Activated T-cell treated with anti-CD3 and anti-CD28 coated beads, Interleukin-2, amount 50 U/mL, for 24 hours (primary cell): ENCODE measurements at places on chromosomes 16 and 17.
A peak's percentile ranks its signal among the peaks of the same experiment; 100 is the strongest.

- no peak for DNase-seq
Measured at GRCh38 chr16:24217461-24217860, 38.7 kb upstream of the CACNG3 start.

GRCh38 chr17:43640491-43641252 is 21.1 kb downstream of the MEOX1 start:
- no peak for DNase-seq

DNA sequence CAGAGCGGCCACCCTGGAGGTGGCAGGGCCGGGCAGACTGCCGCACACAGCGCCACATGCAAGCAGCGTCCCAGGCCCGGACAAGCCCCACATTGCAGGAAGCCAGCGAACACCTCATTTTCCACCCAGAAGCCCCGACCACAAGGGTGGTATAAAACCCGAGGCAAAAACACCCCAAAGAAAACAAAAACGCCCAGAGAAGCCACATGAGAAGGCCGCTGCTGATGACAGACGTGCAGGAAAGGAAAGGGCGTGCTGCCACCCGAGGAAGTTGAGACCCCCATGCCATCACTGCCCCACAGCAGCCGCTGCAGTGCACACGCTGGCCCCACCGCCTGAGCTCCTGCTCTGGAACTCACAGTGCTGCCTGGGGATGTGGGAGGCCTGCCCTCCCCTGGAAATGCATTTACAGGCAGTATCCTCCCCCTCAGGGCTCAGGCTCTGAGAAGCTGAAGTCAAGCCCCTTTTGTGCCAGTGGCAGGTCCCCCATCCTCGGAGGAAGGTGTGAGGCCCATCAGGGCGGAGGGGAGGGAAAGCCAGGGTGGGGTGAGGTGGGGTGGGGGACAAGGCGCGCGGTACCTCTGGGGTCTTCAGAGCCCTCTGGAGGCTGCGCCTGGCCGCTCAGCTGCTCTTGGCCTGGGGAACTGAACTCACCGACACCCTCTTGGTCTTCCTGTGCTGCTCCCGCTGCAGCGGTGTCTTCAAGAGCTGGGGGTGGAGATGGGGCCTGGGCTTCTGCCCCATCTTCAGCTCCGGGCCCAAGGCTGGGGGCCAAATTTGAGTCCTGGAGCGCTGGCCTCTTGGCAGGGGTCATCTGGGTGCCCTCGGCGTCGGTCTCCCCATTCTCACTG is 62.0 kb downstream of the IL21R start:
- DNase-seq: peak; percentile 61

- DNase-seq: no peak
Measured at GRCh38 chr17:48970865-48971687, 2.7 kb upstream of the GIP start.

DNA sequence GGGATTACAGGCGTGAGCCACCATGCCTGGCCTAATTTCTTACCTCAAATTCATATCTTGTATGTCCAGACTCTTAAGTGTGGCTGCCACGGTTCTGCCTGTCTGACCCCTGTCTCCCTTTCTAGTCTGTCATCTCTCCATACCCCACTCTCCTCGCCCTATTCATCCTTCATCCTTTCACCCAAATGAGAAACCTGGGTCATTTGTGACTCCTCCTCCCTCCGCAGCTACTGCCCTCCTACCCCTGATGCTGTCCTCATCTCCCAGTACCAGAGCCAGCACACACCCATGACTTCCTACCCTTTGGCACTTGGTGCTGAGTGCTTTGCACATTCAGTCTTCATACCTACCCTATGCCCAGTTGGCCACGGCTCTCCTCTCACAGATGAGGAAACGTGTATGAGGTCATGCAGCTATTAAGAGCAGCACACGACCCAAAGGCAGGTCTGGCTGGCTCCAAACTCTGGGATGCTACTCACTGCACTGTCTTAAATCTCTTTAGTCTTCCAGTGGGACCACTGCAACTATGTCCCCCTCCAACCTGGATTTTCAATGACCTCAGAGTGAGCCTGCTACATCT is 1.6 kb downstream of the SPATA32 start:
- DNase-seq: no peak
